ENCODE measurements at places on chromosomes 11 and 22.

DNA sequence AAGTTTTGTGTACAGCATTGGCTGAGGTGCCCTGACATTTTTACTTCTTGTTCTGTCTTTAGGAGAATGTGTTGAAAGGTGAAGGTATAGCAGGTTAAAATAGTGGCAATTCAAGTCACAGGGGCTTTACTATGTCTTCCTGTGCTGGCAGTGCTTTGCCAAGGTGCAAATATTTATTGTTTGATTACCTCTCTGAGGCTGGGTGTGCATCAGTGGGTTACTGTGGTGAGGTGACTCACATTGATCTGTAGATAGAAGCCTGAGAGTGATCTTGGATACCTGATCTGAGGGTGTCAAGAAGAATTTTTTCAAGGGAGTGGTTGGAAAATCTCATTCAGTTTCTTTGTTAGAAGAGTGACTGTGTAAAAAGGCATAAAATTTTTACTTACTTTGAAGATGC, 90.0 kb downstream of the ARHGAP42 start:
- no peak for DNase-seq

DNA sequence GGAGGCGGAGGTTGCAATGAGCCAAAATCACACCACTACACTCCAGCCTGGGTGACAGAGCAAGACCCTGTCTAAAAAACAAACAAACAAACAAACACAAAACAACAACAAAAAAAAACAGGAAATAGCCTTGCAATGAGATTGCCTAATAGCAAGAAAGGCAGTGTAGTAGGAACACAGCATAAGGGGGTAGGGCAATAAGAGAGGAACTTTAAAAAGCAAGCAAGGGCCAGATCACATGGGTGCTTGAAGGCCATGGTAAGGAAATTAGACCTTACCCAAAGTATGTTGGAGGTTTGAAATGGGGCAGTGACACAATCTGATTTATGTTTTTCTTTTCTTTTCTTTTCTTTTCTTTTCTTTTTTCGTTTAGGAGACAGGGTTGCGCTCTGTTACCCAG, 34.7 kb upstream of the NRIP3 start:
- no peak for DNase-seq

GRCh38 chr22:42661985-42662831, 13.0 kb upstream of the CYB5R3 start:
- DNase-seq, result peak; percentile 86

DNA sequence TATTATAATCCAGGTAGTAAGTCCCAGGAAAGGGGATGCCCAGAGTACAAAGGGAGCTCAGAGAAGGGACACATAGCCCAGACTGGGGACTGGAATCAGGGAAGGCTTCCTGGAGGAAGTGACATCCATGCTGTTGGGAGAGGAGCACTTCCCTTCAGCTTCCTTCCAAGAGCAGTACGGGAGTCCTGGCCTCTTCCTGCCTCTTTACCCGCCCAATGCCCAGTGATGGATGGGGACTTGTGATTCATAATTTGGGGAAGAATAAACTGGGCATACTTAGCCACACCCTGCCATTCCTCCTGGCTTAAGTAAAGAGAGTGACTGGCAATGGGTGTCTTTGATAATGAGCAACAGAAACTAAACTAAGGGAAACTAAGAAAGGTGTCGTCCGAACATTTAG, 11.5 kb downstream of the C11orf91 start:
- DNase-seq, result no peak

- no peak for DNase-seq
These were observed 657 bp upstream of the MAPK8IP2 start for GRCh38 chr22:50599816-50600455.

- DNase-seq, result no peak
These were observed 54.4 kb downstream of the BBOX1 start for GRCh38 chr11:27095059-27095458.

GRCh38 chr11:79503028-79503427, 62.2 kb upstream of the TENM4 start:
- DNase-seq, result no peak

GRCh38 chr11:61787928-61788491, 4.4 kb downstream of the TMEM258 start:
- DNase-seq, result no peak

DNA sequence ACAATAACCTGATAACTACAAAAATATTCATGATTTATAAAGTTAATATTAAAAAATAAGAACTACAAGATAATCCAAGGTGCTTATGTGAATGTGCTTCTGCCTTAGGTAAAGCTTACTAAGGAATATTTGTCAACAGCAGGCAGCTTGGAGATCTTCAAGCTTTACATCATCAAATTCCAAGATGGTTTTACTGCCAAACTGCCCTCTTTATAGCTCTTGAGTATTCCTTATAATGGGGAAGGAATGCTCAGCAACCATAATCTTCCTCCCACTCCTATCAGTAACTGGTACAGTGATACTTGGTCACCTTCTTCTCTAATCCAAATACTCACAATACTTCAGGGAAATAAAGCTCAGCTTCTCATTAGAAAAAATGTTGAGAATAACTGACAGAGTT, 30.1 kb downstream of the SBF2 start:
- DNase-seq, result no peak

- DNase-seq, result no peak
These were observed 33.6 kb downstream of the AHNAK start for GRCh38 chr11:62512961-62513360.

GRCh38 chr11:8356721-8357504, 93.2 kb upstream of the LMO1 start:
- no peak for DNase-seq

All from lower lobe of right lung (tissue), 2 donors.